ENCODE measurements at places on chromosomes 5 and 9.

- no peak for DNase-seq
Measured at GRCh38 chr5:76690037-76690679, 25.8 kb upstream of the F2R start.

GRCh38 chr5:55003432-55004065, 18.2 kb upstream of the ESM1 start:
- no peak for DNase-seq

- DNase-seq, result no peak
Measured at GRCh38 chr9:89635816-89636215, 31.0 kb downstream of the GADD45G start.

- no peak for DNase-seq
Measured at GRCh38 chr5:167546270-167546669, 745.2 kb upstream of the WWC1 start.

- no peak for DNase-seq
Measured at GRCh38 chr9:111198936-111199335, 131.1 kb downstream of the OR2K2 start.

GRCh38 chr9:130466537-130467217, 21.9 kb downstream of the ASS1 start:
- no peak for DNase-seq

- no peak for DNase-seq
Measured at GRCh38 chr5:31531543-31531887, 378 bp downstream of the DROSHA start.
